ENCODE measurements at places on chromosomes 4 and X.

GRCh38 chr4:162347842-162348213 is 184.0 kb upstream of the FSTL5 start:
- peak; percentile 8 for DNase-seq

GRCh38 chr4:38086151-38086848 is 126.1 kb downstream of the PTTG2 start:
- DNase-seq: peak; percentile 48

DNA sequence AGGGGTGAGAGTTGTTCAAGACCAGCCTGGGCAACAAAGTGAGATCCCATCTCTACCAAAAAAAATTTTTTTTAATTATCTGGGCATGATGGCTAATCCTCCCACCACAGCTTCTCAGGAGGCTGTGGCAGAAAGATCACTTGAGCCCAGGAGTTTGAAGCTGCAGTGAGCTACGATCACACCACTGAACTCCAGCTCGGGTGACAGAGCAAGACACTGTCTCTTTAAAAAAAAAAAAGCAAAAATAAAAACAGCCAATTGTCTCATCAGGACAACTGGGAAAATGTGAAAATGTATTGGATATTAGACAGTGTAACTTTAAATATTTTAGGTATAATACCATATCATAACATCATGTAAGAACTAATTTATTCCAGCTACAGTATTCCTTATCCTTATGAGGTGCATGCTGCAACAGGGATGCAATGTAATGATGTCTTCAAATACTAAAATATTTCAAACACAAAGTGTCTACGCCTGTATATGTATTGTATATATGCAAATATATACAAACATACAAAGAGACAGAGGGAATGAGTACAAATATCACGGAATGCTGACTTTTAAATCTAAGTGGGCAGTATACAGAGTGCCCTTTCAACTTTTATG is 17.2 kb downstream of the FAM13A start:
- DNase-seq: no peak

DNA sequence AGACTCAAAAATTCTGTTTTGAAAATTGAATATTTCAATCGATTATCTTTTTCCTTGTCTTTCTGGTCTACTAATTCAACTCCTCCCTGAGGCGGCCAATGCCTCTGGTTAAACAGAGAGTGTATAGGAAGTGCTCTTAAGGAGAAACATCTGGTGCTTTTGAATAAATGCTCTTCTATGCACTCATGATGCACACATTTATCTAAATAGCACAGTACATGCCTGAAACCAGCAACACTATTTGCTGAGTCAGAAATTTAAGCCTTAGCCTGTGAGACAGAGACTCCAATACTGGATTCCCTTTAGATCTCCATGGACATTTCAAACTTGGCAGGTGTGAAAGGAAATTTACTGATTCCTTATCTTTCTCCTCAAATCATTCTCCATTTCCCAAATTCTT is 118.6 kb downstream of the SLIT2 start:
- DNase-seq: no peak

- no peak for DNase-seq
Observed at GRCh38 chr4:166827167-166827566, 407.1 kb downstream of the SPOCK3 start.

GRCh38 chr4:148311526-148311925 is 130.7 kb downstream of the NR3C2 start:
- no peak for DNase-seq

DNA sequence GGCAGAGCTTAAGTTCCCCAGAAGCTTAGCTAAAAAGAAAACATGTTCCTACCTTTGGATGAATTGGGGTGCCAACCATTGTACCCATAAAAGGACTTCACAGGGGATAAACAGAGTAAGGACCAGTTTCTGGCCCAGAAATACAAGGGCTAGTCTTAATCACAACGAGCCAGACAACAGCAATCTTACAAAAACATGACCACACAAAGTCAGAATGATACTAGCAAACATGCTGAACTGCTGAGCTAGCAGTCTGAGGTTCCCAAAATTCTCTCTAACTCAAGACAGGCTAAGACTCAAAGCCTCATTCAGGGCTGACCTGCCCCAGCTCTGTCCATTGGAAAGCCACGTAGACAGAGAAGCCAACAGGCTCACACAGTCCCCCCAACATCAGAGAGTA is 40.3 kb downstream of the ATP11C start:
- DNase-seq: no peak

DNA sequence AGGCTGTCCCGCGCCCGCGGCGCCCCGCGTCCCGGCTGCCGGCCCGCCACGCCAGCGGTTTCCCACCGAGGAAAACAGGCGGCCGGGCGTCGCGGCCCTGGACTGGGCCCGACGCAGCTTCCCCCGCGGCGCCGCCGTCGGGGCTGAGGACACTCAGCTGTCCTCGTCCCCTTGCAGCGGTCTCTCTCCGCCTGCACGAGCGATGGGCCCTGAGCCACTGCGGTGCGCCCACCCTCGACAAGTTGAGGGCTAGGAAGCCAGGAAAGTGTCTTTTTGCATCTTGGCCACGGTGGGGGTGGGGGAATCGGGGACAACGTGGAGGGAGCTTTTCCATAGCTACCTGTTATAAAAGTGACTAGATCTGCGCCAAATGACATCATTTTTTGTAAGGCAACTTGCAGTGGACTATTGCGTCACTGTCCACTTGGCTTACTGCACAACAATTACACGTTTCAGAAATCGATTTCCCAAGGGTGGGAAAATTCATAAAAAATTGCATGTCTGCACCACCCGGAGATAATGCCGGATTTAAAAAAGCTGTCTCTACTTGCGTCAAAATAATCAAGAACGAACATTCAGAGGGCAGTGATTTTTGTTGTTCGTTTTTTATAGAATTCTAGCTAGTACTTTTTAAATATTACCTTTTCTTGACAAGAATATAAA is 1.1 kb downstream of the KLHL15 start:
- DNase-seq: peak; percentile 48

DNA sequence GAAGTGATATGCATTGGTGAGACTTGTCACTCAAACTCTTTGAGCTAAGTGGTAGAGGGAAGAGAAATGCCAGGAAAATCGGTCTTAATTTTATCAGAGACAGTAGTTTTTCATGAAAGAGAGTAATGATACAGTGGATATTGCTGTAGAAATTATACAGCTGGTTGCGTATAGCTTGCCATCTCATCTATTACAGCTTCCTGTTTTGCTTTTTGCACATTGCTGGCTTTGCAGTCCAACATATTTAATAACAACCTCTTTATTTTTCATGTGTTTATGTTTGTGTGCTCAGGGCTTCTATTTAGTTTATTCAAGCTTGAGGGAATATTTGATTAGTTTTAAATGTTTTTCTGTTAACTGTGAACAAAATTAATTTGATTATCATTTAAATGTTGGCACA is 11.5 kb downstream of the SMAD1 start:
- DNase-seq: no peak

DNA sequence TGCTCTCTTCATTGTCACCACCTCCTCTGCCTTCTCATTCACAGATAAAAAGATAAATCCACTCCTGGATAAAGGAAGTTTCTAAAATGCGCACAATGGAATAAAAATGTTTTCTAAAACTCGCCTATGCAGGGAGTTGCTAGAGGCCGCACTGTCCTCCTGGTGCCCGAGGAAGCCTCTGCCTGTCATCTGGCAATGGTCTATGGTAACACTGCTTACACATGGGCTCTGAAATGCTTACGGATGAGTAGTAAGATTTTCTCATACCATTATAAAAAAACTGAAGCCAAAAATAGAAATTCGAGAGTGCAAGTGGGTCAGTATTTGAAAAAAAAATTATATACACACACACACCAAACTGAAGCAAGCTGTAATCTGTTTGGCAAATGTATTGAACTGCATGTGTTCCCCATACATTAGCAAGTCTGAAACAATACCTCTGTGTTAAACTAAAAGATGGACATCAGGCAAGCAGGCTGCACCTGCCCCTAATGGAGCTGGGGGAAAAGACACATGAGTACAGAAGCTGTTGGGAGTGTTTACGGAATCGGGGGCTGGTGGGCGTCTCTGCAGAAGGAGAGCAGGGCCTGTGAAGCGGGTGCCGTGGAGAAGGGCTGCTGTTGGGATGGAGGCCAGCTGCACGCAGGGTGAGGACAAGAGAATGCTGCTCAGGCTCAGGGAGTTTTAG is 103.3 kb upstream of the FAT1 start:
- DNase-seq: no peak

- no peak for DNase-seq
Observed at GRCh38 chrX:53429755-53430154, 4.4 kb downstream of the HSD17B10 start.

DNA sequence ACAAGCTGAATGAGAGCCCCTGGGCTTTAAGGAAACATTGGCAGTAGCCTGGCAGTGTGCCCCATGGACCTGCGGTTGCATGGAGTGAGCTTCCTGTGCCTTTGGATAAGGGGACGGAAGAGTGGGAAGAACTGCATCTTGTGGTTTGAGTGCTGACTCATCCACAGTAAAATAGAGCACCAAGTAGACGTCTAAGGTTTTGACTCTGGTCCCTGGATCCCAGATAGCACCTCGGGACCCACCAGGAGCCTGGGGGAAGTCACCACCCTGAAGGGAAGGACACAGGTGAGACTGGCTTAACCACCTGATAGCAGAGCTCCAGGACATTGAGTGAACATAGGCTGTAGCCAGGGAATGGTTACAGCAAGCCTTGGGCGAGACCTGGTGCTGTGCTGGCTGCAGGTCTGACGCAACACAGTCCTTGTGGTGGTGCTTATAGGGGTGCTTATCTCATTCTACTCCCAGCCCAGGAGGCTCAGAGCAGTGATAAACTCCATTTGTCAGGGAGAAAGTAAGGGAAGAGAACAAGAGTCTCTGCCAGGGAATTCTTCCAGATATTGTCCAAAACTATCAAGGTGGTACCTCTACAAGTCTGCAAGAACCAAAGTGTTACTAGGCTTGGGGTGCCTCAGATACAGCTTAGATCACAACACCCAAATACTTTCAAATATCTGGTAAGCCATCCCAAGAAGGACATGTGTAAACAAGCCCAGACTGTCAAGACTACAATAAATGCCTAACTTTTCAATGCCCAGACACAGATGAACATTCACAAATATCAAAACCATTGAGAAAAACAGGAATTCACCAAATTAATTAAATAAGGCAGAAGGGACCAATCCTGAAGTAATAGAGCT is 123.6 kb upstream of the TET2 start:
- DNase-seq: no peak

- no peak for DNase-seq
Observed at GRCh38 chr4:102585329-102585728, 84.2 kb downstream of the NFKB1 start.
